ENCODE measurements at places on chromosomes 3 and 15.

- DNase-seq = no peak
Measured at GRCh38 chr15:60052796-60053195, 48.7 kb downstream of the FOXB1 start.

DNA sequence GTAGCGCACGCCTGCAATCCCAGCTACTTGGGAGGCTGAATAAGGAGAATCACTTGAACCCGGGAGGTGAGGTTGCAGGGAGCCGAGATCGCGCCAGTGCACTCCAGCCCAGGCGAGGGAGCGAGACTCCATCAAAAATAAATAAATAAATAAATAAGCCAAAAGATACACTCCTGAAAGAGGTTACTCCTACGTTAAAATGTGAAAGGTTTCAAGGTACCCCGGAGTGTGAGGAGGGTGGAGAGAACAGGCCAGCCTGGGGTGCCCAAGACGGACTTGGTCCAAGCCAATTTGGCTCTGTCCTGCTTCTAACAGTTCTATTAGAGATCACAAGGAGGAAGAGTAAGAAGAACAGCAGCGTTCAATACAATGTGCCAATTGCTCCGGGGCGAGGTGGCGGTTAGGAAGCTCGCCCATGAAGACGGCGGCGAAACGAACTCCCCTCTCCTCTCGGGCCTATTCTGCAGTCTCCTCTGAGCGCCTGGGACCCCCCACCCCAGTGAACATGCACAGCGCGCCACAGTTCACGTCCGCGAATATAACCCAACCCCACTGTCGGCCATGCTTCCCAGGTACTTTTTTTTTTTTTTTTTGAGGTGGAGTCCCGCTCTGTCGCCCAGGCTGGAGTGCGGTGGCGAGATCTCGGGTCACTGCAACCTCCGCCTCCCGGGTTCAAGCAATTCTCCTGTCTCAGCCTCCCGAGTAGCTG lies 942 bp downstream of the ELP6 start:
- peak; percentile 1 for DNase-seq

GRCh38 chr15:52019394-52020220 lies 588 bp downstream of the MAPK6 start:
- peak; percentile 47 for DNase-seq

- no peak for DNase-seq
Measured at GRCh38 chr15:36811903-36812302, 232.5 kb downstream of the CDIN1 start.

DNA sequence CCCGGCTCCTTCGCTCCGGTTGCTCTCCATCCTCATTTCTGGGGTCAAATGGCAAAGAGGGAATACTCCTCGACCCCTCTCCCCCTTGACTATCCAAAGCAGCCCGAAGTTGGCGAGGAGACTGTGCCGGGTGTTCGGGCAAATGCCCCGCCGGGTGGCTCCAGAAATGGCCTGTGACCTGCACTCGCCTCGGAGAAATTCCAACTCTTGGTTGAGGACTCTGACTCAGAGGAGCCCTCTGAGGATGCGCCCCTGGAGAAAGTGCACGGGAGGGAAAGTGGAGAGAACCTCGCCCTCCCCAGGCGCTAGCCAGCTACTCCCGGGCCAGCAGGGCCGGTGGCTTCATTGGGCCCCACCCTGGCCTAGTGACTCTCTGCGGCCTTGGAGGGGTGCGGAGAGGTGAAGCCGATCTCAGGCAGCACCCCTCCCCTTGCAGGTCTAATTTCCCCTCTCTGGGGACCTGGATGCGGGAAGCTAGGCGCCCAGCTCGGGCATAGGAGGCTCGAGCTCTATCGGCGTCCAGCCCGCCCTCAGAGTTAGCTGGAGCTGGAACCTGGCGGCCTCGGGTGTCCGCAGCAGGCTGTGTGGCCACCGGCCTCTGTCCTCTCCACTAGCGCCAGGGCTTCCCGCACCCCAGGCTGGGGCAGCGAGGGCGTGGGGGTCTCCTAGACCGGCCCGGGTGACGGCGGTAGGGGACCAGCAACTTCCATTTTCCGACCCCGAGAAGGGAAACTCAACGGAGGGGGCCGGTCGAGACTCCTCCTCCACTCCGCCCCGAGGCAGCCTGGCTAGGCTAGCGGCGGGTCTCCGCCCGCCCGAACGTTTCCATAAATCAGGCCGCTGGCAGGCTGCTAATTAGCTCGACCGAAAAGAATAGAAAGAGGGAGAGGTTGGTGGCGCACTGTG lies 29.4 kb downstream of the NR2F2 start:
- DNase-seq = no peak

- DNase-seq = no peak
Measured at GRCh38 chr15:54197995-54198394, 219.8 kb downstream of the UNC13C start.

DNA sequence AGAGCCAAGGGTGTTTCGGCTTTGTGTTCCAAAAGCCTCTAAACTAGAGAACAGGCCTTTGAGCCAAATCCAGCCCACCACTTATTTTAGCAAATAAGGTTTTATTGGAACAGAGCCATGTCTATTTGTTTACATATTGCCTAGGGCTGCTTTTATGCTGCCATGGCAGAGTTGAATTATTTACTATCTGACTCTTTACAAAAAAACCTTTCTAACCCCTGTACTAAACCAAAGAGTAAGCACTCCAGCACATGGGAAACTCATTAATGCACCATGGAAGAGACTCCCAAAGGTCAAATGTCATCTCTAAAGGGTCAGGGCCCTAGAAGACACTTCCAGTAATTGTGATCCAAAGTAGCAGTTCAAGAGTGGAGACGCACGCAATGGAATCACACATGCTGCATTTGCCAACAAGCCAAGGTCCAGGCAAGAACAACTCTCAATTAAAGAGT lies 22.3 kb downstream of the OSBPL10 start:
- DNase-seq = no peak

DNA sequence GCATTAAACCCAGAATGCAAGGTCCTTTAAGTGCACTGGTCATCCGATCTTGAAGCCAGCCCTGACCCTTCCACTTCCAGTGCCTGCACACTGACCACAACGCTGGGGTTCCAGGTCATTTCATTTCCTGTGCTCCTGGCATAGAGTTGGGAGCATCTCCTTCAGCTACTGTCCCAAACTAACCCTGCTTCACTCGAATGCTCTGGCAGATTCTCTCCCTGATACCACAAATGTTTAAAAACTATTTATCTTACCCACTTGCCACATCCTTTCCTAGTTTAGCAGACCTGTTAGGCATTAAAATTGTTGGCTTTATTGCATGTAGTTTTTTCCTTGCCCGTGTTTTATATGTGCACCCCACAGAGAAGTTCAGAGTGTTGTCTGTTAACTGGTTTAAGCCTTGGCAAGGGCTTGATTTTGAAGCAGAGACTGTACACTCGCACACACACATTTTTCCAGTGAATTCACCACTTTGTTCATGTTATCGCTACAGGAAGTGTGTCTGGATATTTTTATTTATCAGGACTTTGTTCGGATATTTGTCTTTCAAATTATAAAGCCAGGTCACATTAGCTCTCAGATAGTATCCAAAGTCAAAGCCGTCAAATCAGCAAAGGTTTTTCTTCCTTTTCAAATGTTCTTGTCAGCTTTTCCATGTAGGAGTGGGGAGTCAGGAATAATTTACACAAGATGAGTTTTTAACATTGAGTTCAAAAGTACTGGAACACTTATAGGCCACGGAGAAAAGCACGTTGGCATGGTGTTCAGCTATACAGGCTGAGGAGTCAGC lies 77.3 kb downstream of the ABI3BP start:
- DNase-seq = no peak

DNA sequence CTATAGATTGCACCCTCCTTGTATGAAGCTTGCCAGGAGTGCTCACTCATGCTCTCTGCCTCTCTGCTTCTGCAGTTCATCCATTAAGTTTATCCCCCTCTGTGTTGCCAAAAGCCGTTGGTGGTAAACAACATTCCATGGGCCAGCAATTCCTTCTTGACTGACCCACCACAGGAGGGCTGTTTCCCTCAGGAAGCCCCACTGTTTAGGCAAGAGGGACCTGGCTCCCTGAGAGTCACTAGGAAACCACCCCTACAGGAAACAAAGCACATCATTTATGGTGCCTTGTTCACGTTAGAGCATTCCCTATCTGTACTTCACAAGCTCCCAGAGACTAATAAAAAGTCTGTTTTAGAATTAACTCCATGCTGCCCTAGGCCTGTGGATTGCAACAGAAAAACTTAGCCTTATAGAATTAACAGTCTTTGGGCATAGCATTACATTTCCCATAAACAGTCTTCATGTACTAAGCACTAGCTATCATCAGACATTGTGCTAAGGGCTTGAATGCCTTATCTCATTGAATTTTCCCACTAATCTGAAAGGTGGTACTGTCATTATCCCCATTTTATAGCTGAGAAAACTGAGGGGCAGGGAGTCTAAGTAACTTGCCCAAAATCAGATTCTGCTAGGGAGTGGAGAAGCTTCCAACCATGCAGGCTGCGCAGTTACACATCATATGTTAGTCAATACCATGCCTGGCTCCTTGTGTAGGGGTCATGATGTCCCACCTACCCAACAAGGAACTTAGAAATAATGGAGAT lies 149.9 kb downstream of the SHQ1 start:
- no peak for DNase-seq

- no peak for DNase-seq
Measured at GRCh38 chr15:94059013-94059587, 172.3 kb upstream of the MCTP2 start.

- no peak for DNase-seq
Measured at GRCh38 chr3:167148136-167148535, 232.0 kb downstream of the ZBBX start.

DNA sequence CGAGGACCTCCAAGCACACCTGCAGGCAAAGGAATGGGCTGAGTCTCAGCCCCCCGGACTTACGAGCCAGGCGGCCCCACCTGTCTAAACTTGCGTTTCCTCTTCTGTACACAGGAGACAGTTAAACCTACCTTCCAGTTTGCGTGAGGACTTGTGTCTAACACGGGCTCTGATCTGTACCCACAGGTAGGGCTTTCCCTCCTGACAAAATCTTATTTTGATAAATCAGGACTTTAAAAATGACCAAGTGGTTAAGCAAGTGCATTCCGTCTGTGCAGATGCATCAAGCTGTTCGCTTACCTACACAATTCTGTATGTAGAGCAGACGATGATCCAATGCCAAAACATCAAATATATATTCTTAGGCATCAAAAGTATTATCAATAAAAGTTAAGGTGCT lies 238.0 kb downstream of the XXYLT1 start:
- no peak for DNase-seq

DNA sequence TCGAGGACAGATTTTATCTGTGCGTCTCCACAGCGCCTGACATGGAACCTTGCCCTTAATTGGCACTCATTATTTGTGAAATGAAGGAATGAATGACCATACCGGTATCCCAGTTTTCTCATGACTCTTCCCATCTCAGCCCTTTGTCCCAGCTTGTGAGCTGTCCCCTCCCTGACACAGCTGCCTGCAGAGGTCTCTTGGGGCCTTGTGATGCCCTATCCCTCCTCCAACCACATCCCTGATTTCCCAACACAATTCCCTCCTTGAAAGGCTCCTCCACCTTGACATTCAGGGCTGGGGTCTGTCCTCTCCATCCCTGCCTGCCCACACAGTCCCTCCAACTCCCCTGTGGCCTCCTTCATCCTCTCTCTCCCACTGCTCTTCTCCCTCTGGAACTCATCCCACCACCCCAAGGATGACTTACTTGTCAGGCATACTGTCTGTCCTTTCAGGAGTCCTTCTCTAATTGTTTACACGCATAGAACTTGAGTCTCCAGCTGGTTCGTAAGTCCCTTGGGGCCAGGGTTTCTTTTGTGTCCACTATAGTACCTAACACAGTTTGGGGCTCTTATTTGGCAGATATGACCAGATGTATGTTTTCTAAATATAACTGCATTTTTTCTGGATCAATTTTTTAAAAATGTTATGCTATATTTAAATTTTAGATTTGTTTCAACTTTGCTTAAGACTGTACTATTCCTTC lies 35.6 kb upstream of the FILIP1L start:
- no peak for DNase-seq

DNA sequence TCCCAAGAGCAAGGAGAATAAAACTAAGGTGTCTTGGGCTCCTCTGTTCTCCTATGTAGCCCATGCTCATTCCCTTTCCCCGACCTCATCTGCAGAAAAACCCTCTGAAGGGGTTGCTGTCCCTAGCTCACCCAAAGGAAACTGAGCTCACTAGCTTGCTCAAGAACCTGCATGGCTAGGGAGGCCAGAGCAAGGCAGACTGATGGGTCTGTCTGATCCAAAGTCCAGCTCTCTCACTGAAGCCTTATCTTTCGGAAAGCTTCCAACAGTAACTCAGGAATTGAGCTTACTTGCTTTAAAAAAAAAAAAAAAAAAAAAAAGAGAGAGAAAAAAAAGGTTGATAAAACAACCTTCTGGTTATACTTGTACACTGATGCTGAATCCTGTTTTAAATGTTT lies 141.4 kb upstream of the TOPAZ1 start:
- no peak for DNase-seq

DNA sequence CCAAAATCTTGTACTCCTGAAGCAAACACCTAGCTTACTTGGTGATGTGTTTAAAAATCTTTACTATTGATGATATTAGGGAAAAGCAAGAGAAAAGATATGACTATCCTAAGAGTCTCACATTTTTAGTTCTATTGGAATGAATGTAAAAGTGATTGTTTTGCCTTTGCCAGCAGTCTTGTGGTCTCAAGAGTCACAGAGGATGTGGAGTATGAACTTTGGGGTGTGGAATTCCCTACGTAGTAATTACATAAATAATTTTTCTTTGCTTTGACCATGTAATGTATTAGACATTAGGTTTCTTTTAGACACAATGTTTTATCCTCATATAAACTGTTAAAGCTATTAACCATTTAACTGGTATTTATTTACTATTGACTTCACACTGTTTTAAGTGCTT lies 387.6 kb downstream of the NAALADL2 start:
- DNase-seq = no peak

DNA sequence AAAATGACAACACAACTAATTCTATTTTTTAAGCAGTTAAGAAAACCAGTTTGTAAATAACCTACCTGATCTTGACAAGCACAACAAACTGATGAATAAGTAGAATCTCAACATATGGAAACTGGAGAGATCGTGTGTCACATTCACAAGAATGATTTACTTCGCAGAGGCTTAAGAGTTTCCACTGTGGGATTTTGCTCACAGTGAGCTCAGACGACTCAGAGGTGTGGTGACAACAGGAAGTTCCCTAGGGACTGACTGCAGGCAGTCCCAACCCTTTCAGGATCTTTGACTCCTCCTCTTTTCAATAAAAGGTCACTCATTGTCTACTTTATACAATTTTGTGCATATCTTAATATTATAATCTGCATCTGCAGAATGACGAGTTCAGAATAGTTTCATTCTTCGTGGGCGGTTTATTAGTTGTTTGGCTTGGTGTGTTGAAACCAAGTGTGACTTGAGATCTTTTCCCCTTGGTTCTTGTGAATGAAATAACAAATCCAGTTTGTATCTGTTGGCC lies at the start of gene LIPH:
Gene LIPH (minus strand): TSS at position 231 of the 520 bp plus-strand sequence. CDS start 117 bp downstream, at position 114.
- DNase-seq = no peak

DNA sequence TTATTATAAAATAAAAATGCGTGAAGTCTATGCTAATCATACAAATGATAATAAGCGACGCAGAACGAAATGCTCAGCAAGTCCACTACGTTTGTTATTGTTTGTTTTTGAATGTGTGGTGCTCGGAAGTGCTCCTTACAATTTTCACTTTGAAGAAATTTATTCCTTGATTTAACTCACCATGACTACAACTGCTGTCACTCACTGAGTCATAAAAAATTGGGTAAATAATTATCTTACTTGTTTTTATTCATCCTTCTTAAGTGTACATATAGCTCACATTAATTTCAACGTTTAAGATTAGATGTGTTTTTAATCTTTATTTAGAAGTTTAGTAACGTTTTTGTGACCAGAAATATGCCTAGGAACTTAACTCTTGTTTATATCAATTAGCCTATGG lies 66.7 kb upstream of the NANOGP8 start:
- no peak for DNase-seq

- no peak for DNase-seq
Measured at GRCh38 chr3:172289583-172289982, 158.7 kb downstream of the GHSR start.
